ENCODE measurements at places on chromosomes 7 and 10.

DNA sequence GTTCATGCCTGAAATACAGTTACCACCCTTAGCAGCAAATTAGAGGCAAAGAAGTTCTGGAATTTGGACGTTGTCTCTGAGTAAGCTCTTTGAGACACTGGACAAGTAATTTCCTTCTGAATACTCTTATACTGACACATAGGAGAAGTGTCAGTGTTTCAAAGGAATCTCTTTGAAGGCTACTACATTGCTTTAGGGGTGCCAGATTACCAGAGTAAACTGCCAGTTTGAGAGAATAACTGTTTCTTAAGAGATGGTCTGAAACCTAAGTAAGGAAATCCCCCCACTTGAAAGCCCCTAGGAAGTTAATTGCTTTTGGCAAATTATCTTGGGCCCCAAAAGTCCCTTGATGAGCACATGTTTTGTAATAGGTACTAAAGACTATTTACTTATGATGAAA, 3.4 kb downstream of the FAS start:
- no peak for DNase-seq

- DNase-seq, result no peak
Observed at GRCh38 chr7:117705630-117706029, 167.6 kb downstream of the CTTNBP2 start.

- peak; percentile 20 for DNase-seq
Observed at GRCh38 chr7:140517546-140518369, 38.5 kb upstream of the MKRN1 start.

DNA sequence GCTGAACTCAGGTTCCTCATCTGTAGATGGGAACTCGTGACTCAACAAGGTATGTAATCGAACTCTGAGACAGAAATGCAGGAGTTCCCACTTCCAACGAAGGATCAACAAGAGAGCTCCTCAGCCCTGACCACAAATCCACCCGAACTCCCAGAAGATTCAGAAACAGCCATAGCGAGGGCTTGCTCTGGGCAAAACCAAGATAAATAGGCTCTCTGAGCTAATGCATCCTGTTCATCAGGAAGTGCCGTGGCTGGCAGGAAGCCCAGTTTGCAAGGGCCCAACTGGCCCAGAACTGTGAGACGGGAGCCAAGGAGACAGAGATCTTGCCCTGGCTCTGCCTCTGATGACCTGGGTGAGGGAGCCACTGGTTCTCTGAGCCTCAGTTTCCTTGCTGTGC, 141.7 kb upstream of the PFKP start:
- no peak for DNase-seq

GRCh38 chr10:129658376-129659072, 191.5 kb downstream of the MGMT start:
- DNase-seq, result no peak

DNA sequence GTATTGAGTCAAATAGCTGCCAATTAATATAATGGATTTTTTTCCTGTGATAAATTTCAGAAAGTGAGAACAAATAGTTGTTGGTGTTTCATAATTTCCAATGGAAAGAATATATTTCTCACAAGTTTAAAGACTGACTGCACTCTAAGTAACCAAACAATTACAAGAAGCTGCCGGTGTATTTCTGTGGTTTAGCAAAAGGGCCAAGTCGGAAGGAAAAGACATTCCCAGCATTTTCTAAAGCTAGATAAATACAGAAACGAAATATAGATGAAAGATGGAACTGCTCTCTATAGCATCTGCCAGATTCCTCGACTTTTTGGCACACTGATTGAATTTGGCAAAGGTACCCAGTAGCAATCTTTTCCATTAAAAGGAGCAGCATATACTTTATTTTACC, 92.7 kb upstream of the MKX start:
- no peak for DNase-seq

DNA sequence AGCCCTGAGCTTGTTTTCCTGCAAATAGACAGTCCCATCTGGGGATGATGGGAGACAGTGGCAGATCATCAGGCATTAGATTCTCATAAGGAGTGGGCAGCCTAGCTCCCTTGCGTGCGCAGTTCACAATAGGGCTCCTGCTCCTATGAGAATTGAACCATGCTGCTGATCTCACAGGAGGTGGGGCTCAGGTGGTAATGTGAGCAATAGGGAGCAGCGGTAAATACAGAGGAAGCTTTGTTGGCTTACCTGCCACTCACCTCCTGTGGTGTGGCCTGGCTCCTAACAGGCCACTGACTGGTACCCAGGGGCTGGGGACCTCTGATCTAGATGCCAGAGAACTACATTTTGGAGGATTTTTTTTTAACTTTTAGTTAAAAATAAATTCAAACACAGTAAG, 434.8 kb upstream of the MKI67 start:
- DNase-seq, result no peak

DNA sequence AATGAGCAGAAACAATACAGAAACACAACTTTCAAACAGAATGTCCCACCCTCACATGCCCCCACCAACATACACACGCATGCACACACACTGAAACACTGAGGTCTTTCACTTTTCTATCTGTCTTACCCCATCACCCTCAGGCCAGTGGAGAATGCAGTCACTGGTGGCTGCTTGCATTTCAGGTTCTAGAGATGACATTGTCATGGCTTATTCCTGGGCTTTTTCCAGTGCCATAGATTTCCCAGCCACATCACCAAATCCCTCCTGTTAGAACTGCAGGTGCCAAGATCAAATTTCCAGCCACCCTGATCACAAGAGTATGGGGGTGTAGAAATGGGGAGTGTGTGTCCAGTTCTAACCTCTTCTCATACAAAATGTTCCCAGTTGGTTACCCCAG, 68.4 kb downstream of the CACNA2D1 start:
- DNase-seq, result no peak

DNA sequence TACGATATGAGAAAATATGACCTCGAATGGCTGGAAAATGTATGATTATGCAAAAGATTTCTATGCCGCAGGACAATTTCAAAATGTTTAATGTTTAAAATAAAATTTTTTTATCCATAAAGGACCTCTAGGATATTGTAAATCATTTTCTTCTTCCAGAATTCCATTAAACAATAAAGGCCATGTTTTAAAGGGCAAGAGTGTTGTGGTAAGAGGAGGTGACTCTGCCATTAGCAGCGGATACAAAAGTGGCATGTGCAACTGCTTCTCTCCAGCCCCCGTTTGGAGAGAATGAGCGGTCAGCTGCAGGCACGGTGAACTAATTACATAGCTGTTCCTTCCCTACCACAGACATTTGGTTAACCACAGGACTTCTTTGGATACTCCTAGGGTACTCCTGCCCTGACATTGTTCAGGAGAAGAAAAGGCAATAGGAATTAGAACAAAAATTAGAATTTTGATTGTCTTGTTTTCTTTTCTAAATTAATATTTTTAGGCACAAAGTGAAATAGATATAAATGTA, 63.8 kb downstream of the HBP1 start:
- DNase-seq, result no peak

Data from stimulated activated CD8-positive, alpha-beta memory T cell treated with anti-CD3 and anti-CD28 coated beads, Interleukin-4, amount 100 ng/mL, for 4 hours (primary cell).